ENCODE measurements at places on chromosomes 3 and 15.

DNA sequence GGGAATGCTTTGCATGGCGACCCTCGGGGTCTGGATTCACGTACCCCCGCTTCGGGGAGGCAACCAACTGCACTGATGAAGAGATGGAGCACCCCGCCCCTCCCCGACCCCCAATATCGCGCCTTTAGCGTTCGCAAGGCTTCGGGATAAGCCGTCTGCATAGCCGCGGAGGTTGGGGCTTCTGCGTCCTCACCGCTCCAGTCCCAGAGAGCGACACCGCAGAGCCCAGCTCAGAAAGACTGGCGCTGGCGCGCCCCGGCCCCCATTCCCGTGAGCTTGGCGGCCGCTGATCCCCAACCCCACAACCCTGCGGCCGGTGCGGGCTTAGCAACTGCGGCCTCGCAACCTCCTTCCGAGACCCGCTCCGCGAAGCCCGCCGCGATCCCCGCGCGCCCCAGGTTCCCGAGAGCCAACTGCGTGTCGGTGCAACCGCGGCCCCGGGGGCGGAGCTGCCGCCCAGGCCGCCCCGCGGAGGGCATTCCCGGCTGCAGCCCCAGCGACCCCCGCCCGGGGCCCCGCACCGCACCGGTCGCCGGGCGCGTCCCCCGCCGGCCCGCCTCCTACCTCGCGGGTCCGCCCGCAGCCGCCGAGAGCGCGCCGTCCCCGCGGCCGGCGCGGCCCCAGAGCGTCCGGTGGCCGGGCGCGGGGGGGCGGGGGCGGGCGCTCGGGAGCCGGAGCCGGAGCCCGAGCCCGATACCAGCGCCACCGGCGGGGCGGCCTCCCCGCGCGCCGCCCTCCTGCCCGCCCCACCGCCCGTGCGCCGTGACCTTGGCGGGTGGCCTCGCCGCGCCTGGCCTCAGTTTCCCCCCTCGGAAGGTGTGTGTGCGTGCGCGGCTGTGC is 79.5 kb downstream of the IQSEC1 start:
- no peak for DNase-seq

GRCh38 chr3:140342668-140343067 is 335.2 kb upstream of the TRIM42 start:
- DNase-seq: no peak

DNA sequence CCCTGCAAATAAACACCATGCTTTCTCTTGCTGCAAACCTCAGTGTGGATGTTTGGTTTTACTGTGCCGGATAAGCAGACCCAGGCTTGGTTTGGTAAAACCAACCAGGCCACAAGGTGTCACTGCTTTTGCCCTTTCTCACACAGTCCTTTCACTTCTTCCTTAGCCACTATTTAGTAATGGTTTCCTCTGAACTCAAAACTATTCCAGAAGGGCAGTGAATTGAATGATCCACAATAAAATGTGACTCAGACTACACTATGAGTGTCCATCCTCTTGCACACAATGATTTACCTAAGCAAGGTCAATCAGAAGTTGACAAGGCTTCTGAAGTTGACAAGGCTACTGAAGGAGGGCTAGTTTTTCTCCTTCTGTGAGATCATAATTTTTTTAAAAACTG is 552.4 kb upstream of the CCDC54 start:
- no peak for DNase-seq

GRCh38 chr15:63726491-63726890 is 107.3 kb downstream of the HERC1 start:
- DNase-seq: no peak

DNA sequence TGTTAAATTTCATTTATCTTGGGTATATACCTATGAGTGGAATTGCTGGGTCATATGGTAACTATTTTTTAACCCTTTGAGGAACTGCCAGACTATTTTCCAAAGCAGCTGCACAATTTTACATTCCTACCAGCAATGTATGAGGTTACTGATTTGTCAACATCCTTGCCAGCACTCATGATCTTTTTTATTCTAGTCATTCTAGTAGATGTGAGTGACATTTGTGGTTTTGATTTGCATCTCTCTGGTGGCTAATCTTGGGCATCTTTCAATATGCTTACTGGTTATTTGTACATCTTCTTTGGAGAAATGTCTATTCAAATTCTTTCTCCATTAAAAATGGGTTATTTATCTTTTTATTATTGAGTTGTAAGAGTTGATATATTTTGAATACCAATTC is 21.3 kb upstream of the LRRC58 start:
- no peak for DNase-seq

- peak; percentile 11 for DNase-seq
These were observed 528 bp downstream of the LPCAT4 start for GRCh38 chr15:34366271-34367065.

GRCh38 chr3:126180477-126181397 is at the start of gene ALDH1L1:
TSS of gene ALDH1L1 (minus strand) at chr3:126180586. CDS start at chr3:126160979, 19,607 bp downstream.
- no peak for DNase-seq

DNA sequence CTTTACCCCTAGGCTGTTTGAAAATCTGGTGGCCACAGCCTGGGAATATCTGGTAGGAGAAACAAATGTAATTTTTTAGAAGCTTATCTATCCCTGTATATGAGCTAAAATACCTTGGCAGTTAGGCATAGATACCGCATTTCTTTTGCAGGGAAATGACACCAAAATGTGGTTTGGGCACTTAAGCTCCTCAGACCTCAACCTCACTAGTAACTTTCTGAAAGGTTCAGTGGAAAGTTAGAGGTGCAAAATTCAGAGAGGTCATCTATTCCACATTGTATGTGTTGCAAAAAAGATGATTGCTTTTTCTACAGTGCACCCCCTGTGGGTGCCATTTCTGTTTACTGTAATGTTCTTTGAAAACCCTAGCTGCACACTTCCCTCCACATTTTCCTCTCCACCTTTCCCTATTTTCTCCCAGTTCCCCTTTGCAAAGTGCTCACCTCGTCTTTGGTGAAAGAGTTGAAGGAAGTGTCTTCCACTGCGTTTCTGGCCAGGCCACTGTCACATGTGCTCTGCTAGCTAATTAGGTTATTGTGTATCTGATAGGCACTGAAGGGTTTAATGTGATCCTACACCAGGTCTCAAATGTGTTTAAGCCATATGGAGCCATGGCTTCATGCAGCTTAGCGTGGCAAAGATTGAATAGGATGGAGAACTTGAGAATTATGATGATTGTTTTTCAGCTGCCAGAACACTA is 1.3 kb downstream of the SACM1L start:
- DNase-seq: no peak

DNA sequence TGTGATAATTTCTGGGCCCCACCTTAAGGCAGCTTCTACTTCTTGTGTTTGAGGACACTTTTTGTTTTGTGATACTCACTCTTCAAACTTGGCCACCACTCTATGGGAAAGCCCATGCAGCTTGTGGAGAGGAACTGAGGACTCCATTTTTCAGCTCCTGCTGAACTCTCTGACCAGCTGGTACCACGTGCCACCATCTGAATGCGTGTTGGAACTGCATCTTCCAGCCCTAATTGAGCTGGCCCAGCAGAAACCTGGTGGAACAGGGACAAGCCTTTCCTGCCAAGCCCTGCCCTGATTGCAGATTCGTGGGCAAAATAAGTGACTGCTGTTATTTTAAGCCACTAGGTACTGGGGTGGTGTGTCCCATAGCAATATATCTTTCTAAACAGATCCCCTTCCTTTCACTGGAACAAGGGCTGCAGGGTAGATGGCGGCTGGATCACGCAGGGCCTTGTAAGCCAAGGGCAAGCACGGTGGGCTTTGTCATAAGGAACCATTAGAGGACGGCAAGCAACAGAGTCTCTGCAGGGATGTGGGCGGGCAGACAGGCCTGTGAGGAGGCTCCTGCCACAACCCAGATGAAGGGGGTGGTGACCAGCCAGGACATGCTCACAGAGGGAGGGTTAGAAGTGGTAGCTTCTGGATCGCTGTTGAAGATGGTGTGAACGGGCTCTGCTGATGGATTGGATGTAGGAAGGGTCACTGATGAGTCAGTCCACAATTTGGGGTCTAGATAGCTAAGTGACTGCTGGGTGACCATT is 9.5 kb downstream of the H1-8 start:
- DNase-seq: no peak

- no peak for DNase-seq
These were observed 48.1 kb upstream of the CRBN start for GRCh38 chr3:3227640-3228039.

- no peak for DNase-seq
These were observed 392.5 kb upstream of the ATP11B start for GRCh38 chr3:182400838-182401237.

DNA sequence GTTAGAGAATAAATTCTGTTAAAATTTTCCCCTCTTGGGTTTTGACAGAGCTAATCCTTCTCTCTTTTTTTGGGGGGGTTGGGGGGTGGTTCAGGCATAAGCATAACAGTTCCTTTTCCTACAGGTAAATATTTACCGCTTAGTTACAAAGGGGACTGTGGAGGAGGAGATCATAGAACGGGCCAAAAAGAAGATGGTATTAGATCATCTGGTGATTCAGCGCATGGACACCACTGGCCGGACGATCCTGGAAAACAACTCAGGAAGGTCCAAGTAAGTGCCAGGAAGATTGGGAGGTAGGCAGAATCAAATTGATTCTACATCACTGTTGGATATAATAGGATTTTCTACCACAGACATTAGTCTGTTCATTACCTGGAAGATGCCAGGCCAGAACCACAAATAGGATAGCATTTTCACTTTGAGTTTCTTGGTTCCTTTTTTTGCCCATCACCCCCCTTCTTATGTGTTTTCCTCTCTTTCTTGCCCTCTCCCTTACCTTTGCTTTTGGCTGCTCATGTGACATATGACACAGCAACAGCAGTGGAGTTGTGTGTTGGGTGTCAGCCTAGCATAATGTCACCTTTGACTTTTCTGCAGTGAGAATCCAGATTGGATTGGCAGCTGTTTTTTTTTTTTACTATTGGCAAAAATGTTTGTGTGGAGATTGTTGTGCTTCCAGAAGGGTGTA is 79.0 kb downstream of the CHD2 start:
- DNase-seq: no peak

DNA sequence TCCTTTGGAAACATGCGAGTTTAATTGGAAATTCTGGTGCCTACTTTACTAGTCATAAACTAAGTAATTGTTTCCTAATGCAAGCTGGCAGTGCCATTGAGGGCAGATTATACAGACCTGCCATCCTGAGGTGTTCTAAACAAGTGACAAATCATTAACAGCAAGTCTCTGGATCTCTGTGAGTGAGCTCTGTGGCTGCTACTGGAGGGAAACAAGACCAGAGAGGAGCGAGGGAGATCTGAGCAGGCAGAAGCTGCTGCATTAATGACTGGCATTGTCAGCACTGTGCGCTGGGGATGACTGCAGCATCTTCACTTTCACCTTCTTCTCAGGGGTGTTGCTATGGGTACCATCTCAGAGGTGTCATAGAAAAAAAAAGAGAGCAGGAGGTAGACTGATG is 308.4 kb upstream of the DPH6 start:
- DNase-seq: no peak

DNA sequence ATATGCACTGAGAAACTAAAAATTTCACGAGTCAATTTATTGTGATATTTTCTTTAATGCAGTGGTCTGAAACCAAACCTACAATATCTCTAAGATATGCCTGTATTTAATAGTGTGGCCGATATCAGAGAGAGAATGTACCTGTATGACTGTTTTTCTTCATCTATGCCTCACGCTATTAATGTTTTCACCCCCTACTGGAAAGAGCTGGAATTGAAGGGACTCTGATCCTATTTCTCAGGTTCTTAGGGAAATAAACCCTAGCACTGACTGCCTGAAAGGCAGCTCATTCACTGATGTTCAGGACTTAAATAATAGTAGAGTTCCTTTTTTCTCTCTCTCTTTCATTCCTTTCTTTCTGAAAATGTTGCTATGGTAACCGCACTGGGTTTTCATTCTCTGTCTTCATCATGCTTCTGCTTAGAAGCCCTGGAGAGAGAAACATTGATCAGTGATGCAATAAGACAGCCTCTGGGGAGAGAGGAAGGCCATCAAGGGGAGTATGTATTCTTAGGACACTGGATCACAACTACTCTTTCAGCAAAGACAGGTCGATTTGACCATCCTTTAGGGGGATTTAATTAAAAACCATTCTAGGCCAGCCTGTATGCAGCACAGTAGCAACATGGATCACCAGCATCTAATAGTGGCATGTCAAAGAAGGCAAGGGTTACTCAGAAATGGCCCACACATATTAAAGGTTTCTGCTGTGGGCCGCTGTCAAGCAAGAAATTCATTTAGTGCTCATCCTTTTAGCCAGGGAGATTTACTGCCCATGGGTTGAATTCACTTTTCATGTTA is 1135.7 kb downstream of the IGSF11 start:
- no peak for DNase-seq

DNA sequence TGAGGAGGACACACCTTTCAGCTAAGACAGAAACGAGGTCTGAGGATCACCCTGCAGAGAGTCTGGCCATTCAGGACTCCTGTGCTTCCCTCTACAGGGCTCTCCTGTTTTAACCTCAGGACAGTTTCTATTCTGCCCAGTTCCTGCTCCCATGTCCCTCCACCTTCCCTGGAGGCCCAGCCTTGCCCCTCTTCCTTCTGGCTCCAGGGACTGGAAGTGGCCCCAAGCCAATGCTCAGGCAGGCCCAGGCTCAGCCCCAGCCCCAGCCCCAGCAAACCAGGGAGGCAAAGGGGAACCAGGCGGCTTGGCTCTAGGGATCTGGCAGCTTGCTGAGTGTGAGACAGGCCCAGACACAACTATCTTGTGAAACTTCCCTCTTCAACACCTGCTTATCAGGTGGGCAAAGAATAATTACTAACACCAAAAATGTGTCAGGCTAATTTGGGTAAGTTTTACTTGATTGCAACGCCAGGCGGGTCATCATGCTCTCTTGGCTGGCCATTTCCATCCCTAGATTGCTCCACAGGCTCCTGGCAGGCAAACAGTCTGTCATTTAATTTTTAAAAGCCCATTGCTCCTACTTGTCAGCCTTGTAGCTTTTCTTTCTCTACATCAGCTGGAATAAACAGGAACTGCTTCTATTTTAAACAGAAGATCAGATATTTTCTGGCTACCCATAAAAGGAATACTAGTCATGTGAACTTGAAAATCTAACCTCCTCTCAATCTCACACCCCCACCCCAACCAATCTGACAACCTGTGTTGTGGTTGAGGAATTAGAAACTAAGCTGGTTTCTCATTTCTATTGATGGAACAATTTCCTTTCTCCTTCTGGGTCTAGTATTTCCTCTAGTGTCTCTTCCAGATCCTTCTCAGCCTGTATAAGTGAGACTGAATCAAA is 33.5 kb downstream of the UPK1B start:
- no peak for DNase-seq

DNA sequence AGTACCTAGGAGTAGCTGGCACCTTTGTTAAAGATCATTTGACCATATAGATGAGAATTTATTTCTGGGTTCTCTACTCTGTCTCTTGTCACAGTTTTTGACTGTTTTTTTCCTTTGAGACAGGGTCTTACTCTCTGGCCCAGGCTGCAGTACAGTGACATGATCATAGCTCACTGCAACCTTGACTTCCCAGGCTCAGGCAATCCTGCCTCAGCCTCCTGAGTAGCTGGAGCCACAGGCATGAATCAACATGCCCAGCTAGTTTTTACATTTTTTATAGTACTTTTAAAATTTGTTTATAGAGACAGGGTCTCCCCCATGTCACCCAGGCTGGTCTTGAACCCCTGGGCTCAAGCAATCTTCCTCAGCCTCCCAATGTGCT is 45.0 kb downstream of the BCL2L10 start:
- DNase-seq: no peak
